ENCODE measurements at places on chromosomes 3 and 15.

GRCh38 chr3:12409684-12410596, 74.3 kb upstream of the TSEN2 start:
- H3K27ac ChIP-seq = no peak overlapping the region
- H3K27me3 ChIP-seq = no peaks in the 10 kb centered on the region
- H3K36me3 ChIP-seq = no peaks in the 10 kb centered on the region
- no peaks in the 10 kb centered on the region for H3K4me1 ChIP-seq
- H3K4me3 ChIP-seq = no peak overlapping the region
- no peak for DNase-seq

DNA sequence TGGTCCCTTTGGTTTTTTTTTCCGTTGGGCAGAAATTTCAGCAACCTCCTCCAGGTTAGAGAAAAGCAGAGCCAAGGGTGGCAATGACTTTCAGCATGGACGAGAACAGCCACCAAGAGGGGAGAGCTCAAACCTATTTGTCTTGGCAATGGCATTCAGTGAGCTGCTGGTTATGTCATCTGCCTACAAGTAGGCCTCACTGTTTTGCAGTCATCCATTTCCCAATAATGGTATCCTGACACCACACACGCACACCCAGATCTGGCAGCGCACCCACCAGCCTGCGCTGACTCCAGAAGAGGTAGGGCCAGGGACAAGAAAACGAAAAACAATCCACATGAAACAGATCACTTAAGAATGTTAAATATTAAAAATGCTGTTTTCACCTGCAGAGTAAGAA, 92.3 kb downstream of the MAGI1 start:
- no peak overlapping the region for H3K4me3 ChIP-seq
- no peak for DNase-seq
- H3K27me3 ChIP-seq = no peaks in the 10 kb centered on the region
- no peak overlapping the region for H3K27ac ChIP-seq

- H3K27me3 ChIP-seq = no peaks in the 10 kb centered on the region
- no peak overlapping the region for H3K4me3 ChIP-seq
- no peaks in the 10 kb centered on the region for H3K36me3 ChIP-seq
- DNase-seq = no peak
These were observed 96.8 kb downstream of the SLMAP start for GRCh38 chr3:57852896-57853295.

GRCh38 chr15:64050281-64051092, 4.2 kb upstream of the DAPK2 start:
- H3K36me3 ChIP-seq = no peaks in the 10 kb centered on the region
- H3K4me3 ChIP-seq = no peak overlapping the region
- H3K27ac ChIP-seq = no peak overlapping the region
- H3K27me3 ChIP-seq = no peaks in the 10 kb centered on the region
- DNase-seq = no peak

DNA sequence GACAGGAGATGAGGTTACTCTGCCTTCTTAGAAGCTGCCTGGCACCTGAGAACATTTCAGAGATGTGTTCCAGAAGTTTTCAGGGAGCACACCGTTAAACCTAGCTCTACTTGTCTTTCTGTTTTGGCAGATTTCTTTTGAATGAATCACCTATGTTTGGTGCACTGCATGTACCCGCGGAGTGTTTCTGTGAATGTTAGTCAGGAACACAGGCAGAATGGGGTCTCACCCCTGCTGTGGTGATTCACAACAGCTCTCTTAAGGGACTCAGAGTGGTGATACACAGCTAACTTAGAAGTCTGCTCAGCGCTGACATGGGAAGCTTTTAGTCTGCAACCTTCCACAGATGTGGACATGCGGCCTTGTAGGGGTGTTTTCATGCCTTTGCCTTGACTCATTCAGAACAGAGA, 24.0 kb downstream of the TSEN2 start:
- H3K27ac ChIP-seq = no peak overlapping the region
- no peak overlapping the region for H3K4me3 ChIP-seq
- H3K27me3 ChIP-seq = no peaks in the 10 kb centered on the region
- DNase-seq = no peak
- no peaks in the 10 kb centered on the region for H3K4me1 ChIP-seq

- H3K27ac ChIP-seq = no peak overlapping the region
- H3K27me3 ChIP-seq = no peaks in the 10 kb centered on the region
- H3K36me3 ChIP-seq = no peaks in the 10 kb centered on the region
- H3K4me1 ChIP-seq = no peaks in the 10 kb centered on the region
- no peak overlapping the region for H3K4me3 ChIP-seq
These were observed 52.5 kb downstream of the IFT80 start for GRCh38 chr3:160346511-160346910.

DNA sequence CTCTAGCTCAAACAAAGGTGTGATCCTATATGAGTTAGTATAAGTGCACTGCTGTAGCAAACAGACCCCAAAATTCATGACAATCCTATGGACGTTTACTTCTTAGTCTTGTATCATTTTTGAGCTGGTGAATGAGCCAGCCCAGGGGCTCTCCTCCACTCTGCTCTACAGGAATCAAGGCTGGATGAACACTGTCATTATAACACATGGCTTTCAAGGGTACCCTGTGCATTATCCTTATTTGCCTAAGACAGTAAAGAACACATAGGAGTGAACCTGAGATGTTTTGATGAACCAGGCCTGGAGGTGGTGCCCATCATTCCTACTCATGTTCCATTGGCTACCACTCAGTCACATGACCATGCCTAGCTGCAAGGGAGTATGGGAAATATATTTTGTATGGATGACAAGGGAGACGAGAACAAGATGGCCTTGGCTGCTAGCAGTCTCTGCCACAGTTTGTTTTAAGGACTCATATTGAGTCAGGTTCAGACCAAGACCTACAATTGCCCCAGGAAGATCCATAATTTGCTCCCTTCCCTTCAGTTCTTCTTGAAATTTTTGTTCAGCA, 107.4 kb upstream of the HES1 start:
- no peaks in the 10 kb centered on the region for H3K27me3 ChIP-seq
- no peaks in the 10 kb centered on the region for H3K4me1 ChIP-seq
- H3K27ac ChIP-seq = no peak overlapping the region
- no peak for DNase-seq
- H3K4me3 ChIP-seq = no peak overlapping the region

Data from CD4-positive, alpha-beta memory T cell (primary cell).